ENCODE measurements at places on chromosomes 2 and 18. TPM values are rescaled to one million over a fixed set of nuclear protein-coding genes. Genes with fewer than 3 reads are reported as not detected.

HOXD12 gene
- total RNA-seq = not detected

SULT1C4 gene
- total RNA-seq = 3.2 TPM

B3GNT2 gene
- 15.1 TPM for total RNA-seq

RGPD8 gene
- total RNA-seq = 7.8 TPM

CKAP2L gene
- 0.10 TPM for total RNA-seq
